Suppressor macrophage treated with lipopolysaccharide for 1 hour (primary cell): ENCODE measurements at places on chromosomes 11 and 22.

GRCh38 chr11:24078018-24078417, 418.8 kb upstream of the LUZP2 start:
- no peak for DNase-seq

DNA sequence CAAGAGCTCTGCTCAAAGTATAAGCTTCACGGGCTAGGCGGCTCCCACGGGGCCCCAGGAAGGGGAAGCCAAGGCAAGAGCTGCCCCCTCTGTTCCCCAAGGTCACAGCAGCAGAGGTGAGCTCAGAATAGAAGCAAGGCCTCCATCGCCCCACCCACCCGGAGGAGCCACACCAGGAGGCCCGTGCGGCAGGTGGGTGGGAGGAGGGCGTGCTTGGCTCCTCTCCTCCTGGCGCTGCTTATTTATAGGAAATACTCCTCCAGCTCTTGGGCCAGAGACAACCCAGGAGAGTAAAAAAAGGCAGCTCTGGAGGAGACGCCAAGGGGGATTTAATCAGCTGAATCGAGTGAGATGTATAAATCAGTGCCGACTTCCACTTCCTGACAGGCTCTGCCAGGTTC, 87.8 kb downstream of the FEZ1 start:
- DNase-seq: no peak

GRCh38 chr11:14544611-14545010, 24.4 kb upstream of the PSMA1 start:
- DNase-seq: peak; percentile 89

DNA sequence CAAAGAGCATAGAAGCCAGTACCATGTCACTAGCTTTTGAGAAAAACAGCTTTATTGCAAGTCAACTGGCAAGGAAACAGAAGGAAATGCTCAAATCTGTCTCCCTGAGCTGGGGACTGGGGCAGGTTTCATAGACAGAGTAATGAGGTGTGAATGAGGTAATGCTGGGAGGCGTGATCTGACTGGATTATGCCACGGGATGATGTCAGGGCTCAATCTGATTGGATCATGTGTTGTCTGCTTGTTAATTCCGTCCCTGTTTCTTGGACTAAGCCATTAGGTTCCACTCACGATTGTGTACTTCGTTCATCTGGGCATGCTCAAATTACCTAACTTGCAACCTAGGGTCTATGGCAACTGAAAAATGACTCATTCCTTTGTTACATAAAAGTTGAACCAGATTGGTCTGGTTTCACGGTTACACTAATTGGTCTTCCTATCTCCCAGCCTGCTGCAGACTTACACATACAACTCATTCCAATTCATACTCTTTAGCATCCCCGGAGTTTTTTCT, 20.2 kb upstream of the OR10A5 start:
- no peak for DNase-seq

DNA sequence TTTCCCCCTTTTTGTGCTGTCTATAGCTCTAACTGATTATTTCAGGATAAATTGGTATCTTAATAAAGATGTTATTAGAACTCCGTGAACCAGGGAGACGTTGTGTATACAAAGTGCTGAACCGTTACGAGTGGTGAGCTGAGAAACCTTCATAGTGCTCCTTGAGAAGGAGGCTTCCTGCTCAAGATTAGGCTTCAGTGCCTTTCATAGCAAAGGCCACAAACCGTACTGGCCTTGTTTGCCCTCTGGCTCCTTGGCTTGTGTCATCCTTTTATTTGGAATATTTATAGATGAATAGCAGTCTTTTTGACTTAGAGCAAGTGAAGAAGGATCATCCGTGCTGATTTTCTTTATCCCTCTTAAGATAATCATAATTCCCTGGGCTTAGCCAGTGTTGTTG, 16.3 kb downstream of the EIF3L start:
- DNase-seq: no peak

- DNase-seq: no peak
Measured at GRCh38 chr11:128902515-128903066, 11.4 kb downstream of the KCNJ5 start.

GRCh38 chr11:11262171-11262920, 90.7 kb downstream of the CSNK2A3 start:
- DNase-seq: no peak

GRCh38 chr11:111097191-111097590, 148.3 kb upstream of the POU2AF2 start:
- peak; percentile 48 for DNase-seq

DNA sequence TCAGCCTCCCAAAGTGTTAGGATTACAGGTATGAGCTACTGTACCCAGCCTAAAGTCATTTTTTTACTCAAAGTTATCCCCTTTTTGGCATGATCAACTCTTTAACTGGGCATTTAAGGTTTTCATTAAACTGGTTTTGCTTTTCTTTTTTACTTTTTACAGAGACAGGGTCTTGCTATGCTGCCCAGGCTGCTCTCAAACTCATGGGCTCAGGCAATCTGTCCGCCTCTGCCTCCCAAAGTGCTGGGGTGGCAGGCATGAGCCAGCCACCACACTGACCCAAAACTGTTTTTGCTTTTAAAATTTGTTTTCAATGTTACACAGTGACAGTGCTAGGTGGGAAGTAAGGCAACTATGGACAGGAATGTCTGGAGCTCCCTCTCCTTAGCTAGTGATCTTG, 3.9 kb upstream of the ZBED5 start:
- no peak for DNase-seq

DNA sequence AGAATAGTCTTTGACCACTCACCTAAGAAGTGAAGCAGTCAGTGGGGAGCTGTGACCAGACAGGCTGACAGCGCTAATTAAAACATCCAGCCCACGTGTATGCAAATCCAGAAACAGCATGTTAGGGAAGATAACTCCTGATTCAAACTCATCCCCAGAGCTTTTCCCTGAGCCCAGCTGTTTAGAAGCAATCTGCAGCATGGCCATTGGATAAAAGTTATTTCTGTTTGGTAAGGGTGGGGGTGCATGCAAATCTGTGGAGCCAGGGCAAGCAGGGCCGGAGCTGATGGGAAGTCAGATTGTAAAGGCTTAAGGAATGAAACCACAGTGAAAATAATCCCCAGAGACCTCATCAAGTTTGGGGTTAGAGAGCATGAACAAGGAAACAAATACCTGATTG, 247.9 kb upstream of the KIRREL3 start:
- no peak for DNase-seq

DNA sequence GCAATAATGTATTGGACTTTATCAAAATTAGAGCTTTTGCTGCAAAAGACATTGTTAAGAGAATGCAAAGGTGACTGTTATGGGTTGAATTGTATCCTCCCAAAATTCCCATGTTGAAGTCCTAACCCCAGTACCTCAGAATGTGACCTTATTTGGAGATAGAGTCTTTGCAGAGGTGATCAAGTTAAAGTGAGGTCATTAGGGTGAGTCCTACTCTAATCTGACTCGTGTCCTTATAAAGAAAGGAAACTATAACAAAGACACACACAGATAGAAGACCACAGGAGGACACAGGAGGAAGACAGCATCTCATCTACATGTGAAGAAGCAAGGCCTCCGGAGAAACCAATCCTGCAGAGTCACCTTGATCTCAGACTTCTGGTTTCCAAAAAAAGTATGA, 1011.2 kb downstream of the TBC1D22A start:
- DNase-seq: no peak

- peak; percentile 26 for DNase-seq
Measured at GRCh38 chr11:108620958-108621772, 27.6 kb upstream of the EXPH5 start.

GRCh38 chr11:3823303-3823702, 14.9 kb downstream of the PGAP2 start:
- peak; percentile 34 for DNase-seq

DNA sequence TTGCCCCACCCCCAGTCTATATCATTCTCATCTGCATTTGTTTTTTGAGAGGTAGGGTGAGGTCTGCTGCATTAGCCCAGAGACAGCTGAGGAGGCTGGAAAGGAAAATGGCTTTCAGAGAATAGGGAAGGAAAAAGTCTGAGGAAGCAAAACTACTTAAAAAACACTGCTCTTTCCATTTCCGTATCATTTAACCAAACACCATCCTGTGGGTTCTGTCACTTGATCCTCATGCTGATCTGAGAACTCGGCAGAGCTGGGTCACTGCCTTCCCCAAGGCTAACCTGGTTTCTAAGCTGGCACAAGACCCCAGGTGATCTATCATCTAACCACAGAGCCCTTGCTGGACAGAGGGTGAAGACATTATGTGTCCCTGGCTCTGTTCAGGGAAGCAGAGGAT, 1.2 kb downstream of the FOLR2 start:
- DNase-seq: peak; percentile 57

DNA sequence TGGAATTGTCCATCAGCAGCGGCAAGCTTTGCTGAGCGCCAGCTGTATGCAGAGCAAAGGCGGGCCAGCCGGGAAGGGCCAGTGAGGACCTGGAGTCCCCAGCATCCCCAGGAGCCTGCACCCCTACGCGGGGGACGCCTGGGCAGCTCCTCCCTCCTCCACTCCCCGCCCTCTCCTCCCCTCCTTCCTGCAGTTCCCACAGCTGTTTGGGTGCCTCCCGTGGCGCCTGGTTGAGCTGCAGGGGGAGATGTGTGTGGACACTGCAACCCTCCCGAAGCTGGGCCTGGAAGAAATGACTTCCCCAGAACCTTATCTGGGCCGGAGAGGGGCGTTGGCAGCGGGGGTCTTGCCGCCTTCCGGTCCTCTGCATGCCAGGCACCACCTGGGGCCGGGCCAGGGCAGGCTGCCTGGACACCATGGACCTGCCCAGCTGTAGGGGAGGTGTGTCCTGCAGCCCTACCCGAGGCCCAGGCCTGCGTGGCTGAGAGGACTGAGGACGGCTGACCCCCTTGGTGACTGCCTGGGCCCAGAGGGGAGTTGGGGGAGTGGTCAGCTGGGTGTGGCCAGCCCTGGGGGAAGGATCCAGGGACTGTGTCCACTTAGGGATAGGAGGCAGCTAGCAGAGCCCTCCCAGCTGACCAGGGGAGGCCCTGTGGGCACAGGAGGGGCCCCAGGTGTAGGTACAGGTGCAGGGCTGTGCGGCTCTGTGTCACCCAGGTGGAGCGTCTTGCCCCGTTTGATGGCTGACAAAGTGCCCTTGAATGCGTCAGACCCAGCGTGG, 16.8 kb upstream of the MUC6 start:
- DNase-seq: no peak

- no peak for DNase-seq
Measured at GRCh38 chr11:75503531-75504099, 22.1 kb downstream of the GDPD5 start.
